Activated CD4-positive, CD25-positive, alpha-beta regulatory T cell (primary cell): ENCODE measurements at places on chromosomes 7 and 10.

GRCh38 chr7:142771353-142771723 is 568 bp downstream of the PRSS2 start:
- no peak for DNase-seq

- DNase-seq, result no peak
Measured at GRCh38 chr7:140533394-140533872, 54.1 kb upstream of the MKRN1 start.

- no peak for DNase-seq
Measured at GRCh38 chr7:150977382-150978125, 567 bp downstream of the KCNH2 start.

DNA sequence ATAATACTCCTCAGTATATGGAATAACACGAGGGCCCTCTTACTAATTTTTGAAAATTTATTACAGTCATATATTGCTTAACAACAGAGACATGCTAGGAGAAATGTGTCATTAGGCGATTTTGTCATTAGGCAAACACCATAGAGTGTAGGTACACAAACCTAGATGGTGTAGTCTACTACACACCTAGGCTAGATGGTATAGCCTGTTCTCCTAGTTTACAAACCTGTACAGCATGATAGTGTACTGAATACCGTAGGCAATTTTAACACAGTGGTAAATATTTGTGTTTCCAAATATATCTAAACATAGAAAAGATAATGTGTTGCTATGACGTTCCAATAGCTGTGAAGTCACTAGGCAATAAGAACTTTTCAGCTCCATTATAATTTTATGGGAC is 12.8 kb downstream of the OR2F1 start:
- DNase-seq, result no peak

GRCh38 chr10:104435822-104436221 is 82.2 kb downstream of the CFAP58 start:
- DNase-seq, result no peak

GRCh38 chr7:131076711-131077181 is 250.9 kb upstream of the MKLN1 start:
- DNase-seq, result no peak

DNA sequence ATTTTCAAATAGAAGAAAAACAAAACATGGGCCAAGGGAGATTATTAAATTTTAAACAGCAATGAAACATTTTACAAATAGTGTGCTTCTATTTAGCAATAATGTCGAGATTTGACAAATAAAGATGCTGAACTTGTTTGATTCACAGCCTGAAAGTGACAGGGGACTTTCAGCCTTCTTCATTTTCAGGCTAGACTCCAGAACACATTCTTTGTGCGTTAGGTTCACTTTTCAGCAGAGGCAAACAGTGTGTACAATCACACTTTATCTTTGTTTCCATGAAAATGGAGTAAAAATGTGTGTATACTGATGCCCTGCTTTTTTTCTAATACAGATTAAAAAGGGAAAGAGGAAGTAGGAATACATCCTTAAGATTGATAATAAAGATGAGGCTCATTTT is 35.6 kb downstream of the FAM171A1 start:
- DNase-seq, result no peak
